ENCODE measurements at places on chromosomes 7 and 10.

GRCh38 chr7:25456467-25457171 lies 228.3 kb upstream of the NPVF start:
- H3K4me3 ChIP-seq = no peak overlapping the region
- H3K27me3 ChIP-seq = peaks cover 81% of the 10 kb centered on the region
- H3K4me1 ChIP-seq = no peaks in the 10 kb centered on the region
- DNase-seq = no peak
- H3K27ac ChIP-seq = no peak overlapping the region

GRCh38 chr10:52313933-52314821 lies at the start of gene DKK1:
Gene DKK1 (plus strand): TSS chr10:52314281. CDS start chr10:52314435, 154 bp downstream.
- peak within 1 kb of the TSS; percentile 81 for H3K4me3 ChIP-seq
- peaks cover 14% of the 10 kb centered on the region for H3K36me3 ChIP-seq
- H3K4me1 ChIP-seq = peaks cover 49% of the 10 kb centered on the region
- no peaks in the 10 kb centered on the region for H3K27me3 ChIP-seq
- peak; percentile 93 for DNase-seq

- H3K27ac ChIP-seq = peak overlapping the region; percentile 65
- H3K4me3 ChIP-seq = no peak overlapping the region
- H3K4me1 ChIP-seq = peaks cover 30% of the 10 kb centered on the region
- no peak for DNase-seq
- H3K36me3 ChIP-seq = no peaks in the 10 kb centered on the region
- H3K27me3 ChIP-seq = no peaks in the 10 kb centered on the region
Measured at GRCh38 chr10:13716081-13717071, 129.6 kb downstream of the PRPF18 start.

GRCh38 chr10:128642023-128642422 lies 515.8 kb upstream of the MKI67 start:
- H3K36me3 ChIP-seq = no peaks in the 10 kb centered on the region
- DNase-seq = no peak
- H3K4me3 ChIP-seq = no peak overlapping the region
- H3K4me1 ChIP-seq = no peaks in the 10 kb centered on the region
- no peaks in the 10 kb centered on the region for H3K27me3 ChIP-seq
- no peak overlapping the region for H3K27ac ChIP-seq

DNA sequence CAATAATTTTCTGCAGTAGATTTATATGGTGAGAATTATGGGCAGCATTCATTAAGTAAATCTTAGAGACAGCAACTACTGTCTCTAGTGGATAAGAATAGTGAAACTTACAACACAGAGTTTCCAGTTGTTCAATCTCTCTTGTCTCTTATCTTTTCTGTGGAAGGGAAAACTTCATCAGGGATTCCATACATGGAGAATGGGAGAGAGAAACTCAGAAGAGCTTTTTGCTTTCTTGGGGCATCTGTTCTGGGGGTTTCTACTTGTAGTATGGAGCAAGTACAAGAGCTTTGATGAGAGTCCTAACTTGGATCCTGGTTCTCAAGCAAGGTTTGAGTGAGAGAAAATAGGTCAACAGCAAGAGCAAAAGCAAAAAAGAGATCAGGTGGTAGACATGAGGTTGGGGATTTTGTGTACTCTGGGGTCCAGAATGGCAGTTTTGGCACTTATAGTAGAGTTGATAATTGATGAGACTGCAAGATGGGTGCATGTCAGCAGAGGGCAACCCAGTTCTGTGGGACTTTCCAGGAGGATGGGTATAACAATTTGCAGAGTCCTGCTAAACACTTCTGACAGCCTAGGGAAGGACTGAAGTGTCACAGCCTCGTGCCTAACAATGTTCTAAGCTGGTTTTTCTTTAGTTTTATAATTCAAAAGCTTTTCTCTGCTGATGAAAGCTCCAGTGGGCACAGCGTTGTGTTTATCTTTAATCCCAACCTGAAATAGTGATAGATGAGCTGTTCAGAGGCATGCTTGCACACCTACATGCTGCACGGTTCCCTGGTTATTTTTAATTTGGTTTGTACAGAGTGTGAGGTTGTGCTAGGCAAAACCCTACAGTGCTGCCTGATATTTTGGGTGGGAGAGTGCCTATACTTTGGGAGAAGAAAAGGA lies 32.0 kb upstream of the STRIP2 start:
- peaks cover 30% of the 10 kb centered on the region for H3K4me1 ChIP-seq
- peak overlapping the region; percentile 41 for H3K27ac ChIP-seq
- no peaks in the 10 kb centered on the region for H3K36me3 ChIP-seq
- DNase-seq = no peak
- no peak overlapping the region for H3K4me3 ChIP-seq

DNA sequence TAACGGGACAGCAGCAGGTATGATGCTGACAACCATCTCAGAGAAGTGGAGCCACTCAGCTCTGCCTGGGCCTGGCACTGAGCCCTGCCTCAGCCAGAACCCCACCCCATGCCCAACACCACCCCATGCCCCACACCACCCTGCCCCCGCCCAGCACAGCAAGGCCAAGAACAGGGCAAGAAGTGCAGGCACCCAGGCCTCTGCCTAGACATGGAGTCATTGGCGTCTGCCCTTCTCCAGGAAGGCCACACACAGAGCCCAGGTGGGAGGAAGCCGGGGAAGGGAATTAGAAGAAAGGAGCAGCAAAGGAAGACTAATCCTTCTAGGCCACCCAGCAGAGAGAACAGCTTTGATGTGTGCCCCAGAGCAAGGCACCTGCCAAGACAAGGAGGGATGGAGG lies 18.9 kb downstream of the CAMK2G start:
- DNase-seq = no peak
- no peak overlapping the region for H3K4me3 ChIP-seq
- peaks cover 54% of the 10 kb centered on the region for H3K36me3 ChIP-seq
- H3K27ac ChIP-seq = no peak overlapping the region

DNA sequence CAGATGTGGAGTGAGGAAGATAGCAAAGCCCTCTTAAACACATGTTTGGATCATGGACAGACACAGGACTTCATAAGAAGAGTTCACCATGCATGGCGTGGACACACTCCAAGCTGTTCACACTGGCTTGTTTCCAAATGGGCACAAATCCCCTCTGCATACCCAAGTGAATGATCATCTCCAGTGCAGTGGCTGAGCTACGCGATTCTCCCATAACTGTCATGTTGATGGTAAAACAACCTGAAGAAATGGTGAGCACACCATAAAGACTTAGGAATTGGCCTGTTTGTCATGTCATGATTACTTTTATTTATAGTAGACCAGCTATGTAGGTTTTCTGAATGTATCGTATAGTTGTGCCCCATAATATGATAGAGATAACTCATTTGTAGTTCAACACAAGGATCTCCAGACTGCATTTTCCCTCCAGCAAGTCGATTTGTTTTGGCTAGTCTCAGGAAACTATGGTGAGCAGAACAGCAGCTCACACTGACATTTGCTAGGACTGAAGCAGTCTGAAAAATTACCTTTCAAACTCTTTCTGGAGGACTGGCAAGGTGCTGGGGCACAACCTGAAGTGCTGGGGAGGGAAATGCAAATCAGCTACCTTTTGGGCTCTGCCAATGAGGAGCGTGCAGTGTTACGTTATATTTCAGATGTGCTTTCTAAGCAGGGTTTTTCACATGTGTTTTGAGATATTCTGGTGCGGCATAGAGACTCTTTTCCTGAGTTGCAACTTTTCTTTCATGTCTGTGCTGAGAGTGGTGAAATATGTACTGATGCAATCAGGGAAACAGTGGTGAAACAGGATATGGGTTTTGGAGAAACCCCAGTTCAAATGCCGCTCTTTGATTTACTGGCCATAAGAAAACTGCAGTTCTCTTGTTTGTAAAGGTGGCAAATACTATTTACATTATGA lies 629.6 kb upstream of the DPP6 start:
- no peak for DNase-seq
- peaks cover 40% of the 10 kb centered on the region for H3K27me3 ChIP-seq
- no peak overlapping the region for H3K27ac ChIP-seq

DNA sequence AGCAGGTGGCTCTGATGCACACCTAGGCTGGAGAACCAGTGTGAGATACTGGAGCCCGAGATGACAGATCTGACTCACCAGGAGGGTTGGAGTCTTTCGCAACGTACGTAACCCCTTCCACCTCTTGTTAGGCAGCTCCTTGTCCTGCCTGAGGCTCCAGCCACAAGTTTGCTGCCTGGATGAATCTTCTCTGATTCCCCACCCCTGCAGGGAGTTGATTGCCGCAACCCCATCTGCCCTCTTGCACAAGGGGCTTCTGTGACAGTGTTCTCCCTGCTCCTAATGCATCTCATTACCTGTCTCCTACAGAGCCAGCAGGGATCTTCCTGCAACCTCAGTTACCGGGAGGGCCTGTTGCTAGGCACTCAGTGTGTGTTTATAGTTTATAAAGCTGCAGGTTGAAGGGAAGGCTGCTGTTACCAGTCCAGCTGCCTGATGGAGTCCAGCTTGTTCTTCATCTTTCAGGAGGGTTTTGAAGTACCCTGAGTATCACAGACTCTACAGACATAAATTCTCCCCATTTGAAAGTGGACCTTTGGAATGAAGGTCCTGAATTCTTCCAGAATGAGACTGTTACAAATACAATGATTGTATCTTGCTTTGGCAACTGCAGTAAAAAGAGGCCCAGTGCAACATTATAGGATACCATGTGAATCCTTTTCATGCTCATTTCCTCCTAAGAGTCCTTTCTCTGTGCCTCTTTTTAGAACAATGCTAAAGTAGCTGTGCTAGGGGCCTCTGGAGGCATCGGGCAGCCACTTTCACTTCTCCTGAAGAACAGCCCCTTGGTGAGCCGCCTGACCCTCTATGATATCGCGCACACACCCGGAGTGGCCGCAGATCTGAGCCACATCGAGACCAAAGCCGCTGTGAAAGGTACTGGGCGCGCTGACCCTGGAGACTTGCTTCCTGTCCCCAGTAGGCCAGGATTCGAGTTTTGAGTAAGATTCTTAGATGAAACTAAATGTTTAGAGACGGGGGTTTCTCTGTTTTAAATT lies 6.5 kb downstream of the MDH2 start:
- peak; percentile 95 for DNase-seq
- no peak overlapping the region for H3K4me3 ChIP-seq
- H3K27me3 ChIP-seq = no peaks in the 10 kb centered on the region
- peaks cover 34% of the 10 kb centered on the region for H3K36me3 ChIP-seq

- no peak overlapping the region for H3K27ac ChIP-seq
- no peaks in the 10 kb centered on the region for H3K4me1 ChIP-seq
- H3K36me3 ChIP-seq = no peaks in the 10 kb centered on the region
- DNase-seq = no peak
- H3K4me3 ChIP-seq = no peak overlapping the region
Measured at GRCh38 chr10:105807935-105808587, 1167.0 kb downstream of the SORCS3 start.

- peaks cover 41% of the 10 kb centered on the region for H3K4me1 ChIP-seq
- no peaks in the 10 kb centered on the region for H3K36me3 ChIP-seq
- peak overlapping the region; percentile 81 for H3K4me3 ChIP-seq
- no peak for DNase-seq
Measured at GRCh38 chr10:100009283-100009792, 409 bp downstream of the DNMBP start.

- H3K36me3 ChIP-seq = peaks cover 4% of the 10 kb centered on the region
- no peaks in the 10 kb centered on the region for H3K27me3 ChIP-seq
- no peaks in the 10 kb centered on the region for H3K4me1 ChIP-seq
- no peak overlapping the region for H3K4me3 ChIP-seq
- H3K27ac ChIP-seq = no peak overlapping the region
Measured at GRCh38 chr7:139054101-139054500, 18.3 kb upstream of the ZC3HAV1L start.

DNA sequence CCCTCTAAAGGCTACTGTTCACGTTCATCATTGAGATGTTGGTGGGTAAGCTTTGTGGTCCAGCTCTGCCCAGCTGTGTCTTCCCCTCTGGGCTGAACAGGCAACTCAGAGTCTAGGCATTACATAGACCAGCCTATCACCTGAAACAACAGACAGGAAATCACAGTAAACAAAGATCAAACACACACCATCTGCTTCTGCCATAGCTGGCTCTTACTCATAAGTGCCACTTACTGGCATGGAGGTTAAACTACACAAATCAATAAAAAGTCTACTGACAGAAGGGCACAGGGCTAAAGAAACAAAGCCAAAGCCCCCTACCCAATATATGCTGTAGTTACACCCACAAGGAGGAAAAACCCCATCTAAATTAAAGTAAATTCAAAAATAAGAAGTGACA lies 35.0 kb downstream of the SEPTIN14 start:
- H3K27ac ChIP-seq = no peak overlapping the region
- H3K4me1 ChIP-seq = no peaks in the 10 kb centered on the region
- no peaks in the 10 kb centered on the region for H3K27me3 ChIP-seq

GRCh38 chr7:133358708-133359107 lies 105.8 kb downstream of the EXOC4 start:
- H3K27me3 ChIP-seq = no peaks in the 10 kb centered on the region
- no peak for DNase-seq
- no peaks in the 10 kb centered on the region for H3K36me3 ChIP-seq
- H3K27ac ChIP-seq = no peak overlapping the region
- H3K4me1 ChIP-seq = no peaks in the 10 kb centered on the region

GRCh38 chr7:298375-298702 lies 8.4 kb downstream of the FOXL3 start:
- no peak for DNase-seq
- H3K27me3 ChIP-seq = peaks cover 60% of the 10 kb centered on the region
- H3K36me3 ChIP-seq = no peaks in the 10 kb centered on the region

DNA sequence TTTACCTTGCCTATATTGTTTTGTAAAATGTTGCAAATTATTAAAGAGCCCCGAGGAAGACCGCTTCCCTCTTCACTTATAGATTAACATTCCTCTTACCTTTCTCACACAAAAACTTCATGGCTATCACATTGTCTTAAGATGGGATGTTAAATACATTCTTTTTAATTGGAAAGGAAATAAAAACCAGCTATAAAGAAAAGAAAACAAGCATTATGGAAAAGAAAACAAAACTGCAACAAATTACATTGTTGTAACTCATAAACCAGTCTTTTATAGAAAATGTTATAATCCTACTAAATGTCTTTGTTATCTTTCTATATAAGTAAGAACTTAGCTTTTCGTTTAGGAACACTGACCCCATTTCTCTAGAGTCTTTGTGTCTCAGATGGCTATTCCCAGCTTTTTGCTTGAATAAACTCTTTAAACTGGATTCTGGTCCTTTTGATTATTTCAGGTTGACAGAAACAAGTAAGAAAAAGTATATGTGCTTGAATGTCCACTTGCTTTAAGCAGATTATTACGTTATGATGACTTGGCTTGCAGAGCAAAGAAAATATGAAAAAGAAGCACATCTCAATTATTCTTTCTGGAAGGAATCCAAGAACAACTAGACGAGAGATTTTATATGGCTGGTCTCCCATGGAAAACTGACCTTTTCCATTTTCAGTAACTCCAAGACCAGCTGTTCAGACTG lies 128.2 kb downstream of the AKR1D1 start:
- H3K27ac ChIP-seq = no peak overlapping the region
- no peaks in the 10 kb centered on the region for H3K27me3 ChIP-seq
- no peaks in the 10 kb centered on the region for H3K4me1 ChIP-seq
- H3K4me3 ChIP-seq = no peak overlapping the region
- no peak for DNase-seq
- H3K36me3 ChIP-seq = no peaks in the 10 kb centered on the region

DNA sequence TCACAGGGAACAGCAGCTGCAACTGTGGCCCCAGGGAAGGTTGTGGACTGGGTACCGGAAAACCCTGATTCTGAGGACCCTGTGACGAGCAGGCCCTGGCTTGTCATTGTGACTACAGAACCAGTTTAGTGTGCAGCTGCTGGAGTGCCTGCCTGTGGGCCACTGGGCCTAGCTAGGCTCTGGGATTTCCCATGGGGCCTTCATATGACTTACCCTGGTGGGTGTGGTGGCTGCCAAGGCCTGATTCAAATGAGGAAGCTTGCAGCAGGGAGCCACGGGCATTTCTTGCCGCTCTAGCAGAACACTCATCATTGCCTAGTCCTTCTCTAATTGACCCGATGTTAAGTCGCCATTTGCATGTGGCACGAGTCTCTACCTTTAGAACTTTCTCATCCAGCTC lies 14.7 kb upstream of the CAMK2G start:
- H3K4me1 ChIP-seq = peaks cover 82% of the 10 kb centered on the region
- peak; percentile 97 for DNase-seq
- peak overlapping the region; percentile 43 for H3K4me3 ChIP-seq
- H3K36me3 ChIP-seq = no peaks in the 10 kb centered on the region
- H3K27me3 ChIP-seq = no peaks in the 10 kb centered on the region
